Amniotic stem cell (primary cell): ENCODE measurements at places on chromosomes 16 and 17.

GRCh38 chr16:66520406-66521170 is 29.3 kb downstream of the TK2 start:
- DNase-seq, result no peak

DNA sequence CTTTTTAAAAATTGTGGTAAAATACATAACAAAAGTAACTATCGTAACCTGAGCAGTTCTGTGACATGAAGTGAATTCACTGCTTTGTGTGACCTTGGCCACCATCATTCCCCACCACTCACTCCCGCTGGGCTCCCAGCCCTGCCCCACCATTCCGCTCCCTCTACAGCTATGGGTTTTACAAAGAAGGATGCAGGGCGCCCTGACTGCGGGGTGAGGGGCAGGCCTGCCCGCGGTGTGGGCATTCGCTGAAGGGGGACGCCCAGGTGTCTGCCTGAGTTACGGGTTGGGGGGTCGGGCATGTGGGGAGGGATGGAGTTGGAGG is at the start of gene CEMP1:
TSS of gene CEMP1 (minus strand) at position 38 of the 325 bp plus-strand sequence. CDS start 335 bp downstream, outside the sequence.
- no peak for DNase-seq

GRCh38 chr16:88634141-88634993 is 4.0 kb upstream of the IL17C start:
- peak; percentile 41 for DNase-seq

GRCh38 chr17:74790161-74791058 is 14.3 kb upstream of the NAT9 start:
- no peak for DNase-seq

- no peak for DNase-seq
Measured at GRCh38 chr16:29675811-29676643, 3.0 kb upstream of the QPRT start.

GRCh38 chr16:17269439-17269838 is 201.3 kb downstream of the XYLT1 start:
- no peak for DNase-seq

- DNase-seq, result no peak
Measured at GRCh38 chr17:64736804-64737492, 74.8 kb upstream of the SMURF2 start.

DNA sequence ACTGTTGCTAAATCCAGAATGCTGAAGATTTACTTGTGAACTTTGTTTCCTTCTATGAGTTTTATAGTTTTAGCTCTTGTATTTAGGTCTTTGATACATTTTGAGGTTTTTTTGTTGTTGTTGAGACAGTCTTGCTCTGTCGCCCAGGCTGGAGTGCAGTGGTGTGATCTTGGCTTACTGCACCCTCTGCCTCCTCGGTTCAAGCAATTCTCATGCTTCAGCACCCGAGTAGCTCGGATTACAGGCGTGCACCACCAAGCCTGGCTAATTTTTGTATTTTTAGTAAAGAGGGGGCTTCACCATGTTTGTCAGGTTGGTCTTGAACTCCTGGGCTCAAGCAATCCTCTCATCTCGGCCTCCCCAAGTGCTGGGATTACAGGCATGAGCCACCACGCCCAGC is 14.4 kb downstream of the TENT4B start:
- DNase-seq, result no peak

DNA sequence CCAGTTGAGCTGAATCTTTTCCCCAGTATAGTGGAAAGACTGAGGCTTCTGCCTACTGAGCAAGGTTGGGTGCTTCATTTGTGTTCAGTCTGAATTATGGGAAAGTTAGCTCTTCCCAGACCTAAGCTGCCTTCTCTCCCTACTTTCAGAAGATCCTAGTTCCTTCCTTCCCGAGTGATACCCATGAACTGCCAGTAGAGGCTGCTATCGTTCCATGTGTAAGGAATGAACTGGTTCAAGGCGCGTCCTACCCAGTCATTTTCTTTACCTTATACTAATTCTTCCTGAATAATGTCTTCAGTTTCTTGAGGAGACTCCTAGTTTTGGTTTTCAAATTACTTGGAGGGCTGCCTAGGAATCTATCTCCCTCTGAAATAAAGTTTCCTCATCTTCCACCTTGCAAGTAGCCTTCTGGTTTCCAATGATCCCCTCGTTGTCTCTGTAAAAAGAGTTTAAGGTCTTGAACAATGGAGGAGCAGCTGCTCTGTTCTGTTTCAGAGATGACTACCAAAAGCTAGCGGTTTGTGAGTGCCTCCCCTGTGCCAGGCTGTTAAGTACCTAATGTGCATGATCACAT is 934 bp upstream of the AOC2 start:
- peak; percentile 4 for DNase-seq

DNA sequence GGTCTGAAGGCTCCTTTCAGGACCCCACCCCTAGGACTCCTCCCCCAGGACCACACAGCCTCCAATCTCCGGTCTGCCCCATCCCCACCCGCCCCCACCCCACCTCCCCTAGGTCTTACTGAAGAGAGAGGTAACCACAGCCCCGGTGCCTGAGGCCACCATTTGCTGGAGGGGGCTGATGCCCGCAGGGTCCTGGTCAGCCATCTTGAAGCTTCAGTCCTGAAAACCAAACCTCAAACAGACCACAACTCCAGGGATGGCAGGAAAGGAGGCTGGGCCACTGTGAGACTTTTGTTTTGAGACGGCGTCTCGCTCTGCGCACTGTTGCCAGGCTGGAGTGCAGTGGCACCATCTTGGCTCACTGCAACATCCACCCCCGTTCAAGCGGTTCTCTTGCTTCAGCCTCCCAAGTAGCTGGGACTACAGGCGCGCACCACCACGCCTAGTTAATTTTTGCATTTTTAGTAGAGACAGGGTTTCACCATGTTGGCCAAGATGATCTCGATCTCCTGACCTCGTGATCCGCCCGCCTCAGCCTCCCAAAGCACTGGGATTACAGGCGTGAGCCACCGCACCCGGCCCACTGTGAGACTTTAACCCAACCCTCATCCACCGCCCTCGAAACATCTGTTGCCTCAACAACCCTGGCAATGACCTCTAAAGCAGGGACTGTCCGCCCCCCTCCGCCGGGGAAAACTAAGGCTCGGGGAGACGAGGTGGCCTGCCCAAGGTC is 1.1 kb downstream of the SLC25A39 start:
- no peak for DNase-seq
